ENCODE measurements at places on chromosomes 1 and 21.

GRCh38 chr1:230286890-230287269 lies 139.3 kb downstream of the PGBD5 start:
- no peak for DNase-seq

DNA sequence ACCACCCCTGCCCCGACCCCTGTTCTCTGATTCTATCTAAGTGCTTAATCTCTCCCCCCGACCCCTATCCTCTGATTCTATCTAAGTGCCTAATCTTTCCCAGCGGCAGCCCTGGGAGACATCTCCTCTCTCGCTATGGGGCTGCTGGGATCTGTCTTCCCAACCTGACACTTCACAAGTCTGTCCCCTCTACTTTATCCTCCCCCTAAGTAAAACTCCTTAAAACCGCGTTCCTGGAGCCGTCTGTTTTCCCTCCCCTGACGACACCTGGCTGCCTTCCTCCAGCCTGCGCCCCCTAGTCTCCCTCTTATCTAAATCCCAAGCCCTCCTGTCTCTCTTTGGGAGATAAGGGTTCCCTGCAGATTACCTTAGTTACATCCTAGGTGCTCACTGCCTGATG lies 30.5 kb downstream of the EPHB2 start:
- DNase-seq: no peak

GRCh38 chr1:201515062-201515750 lies 8.3 kb upstream of the CSRP1 start:
- DNase-seq: no peak

GRCh38 chr1:23614032-23614660 lies 54.8 kb upstream of the ID3 start:
- no peak for DNase-seq

GRCh38 chr1:199855580-199855979 lies 171.9 kb upstream of the NR5A2 start:
- no peak for DNase-seq

- DNase-seq: no peak
Observed at GRCh38 chr1:95132762-95133161, 15.6 kb downstream of the TLCD4 start.

GRCh38 chr1:29849038-29849750 lies 612.9 kb downstream of the PTPRU start:
- DNase-seq: peak; percentile 64

DNA sequence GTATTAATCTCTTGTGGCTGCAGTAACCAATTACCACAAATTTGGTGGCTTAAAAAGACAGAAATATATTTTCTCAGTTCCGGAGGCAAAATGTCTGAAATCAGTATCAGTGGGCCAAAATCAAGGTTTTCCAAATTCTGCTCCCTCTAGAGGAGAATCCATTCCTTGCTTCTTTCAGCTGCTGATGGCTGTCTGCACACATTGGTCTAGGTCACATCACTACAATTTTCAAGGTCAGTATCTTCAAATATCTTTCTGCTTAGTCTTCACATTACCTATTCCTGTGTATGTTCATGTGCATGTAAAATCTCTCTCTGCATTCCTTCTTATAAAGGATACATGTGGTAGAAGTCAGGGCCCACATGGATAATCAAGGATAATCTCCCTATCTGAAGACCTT lies 999.4 kb downstream of the KCNT2 start:
- no peak for DNase-seq

GRCh38 chr1:68904477-68904876 lies 407.6 kb upstream of the DEPDC1 start:
- DNase-seq: no peak

- DNase-seq: no peak
Observed at GRCh38 chr1:93728480-93729131, 47.0 kb upstream of the BCAR3 start.

DNA sequence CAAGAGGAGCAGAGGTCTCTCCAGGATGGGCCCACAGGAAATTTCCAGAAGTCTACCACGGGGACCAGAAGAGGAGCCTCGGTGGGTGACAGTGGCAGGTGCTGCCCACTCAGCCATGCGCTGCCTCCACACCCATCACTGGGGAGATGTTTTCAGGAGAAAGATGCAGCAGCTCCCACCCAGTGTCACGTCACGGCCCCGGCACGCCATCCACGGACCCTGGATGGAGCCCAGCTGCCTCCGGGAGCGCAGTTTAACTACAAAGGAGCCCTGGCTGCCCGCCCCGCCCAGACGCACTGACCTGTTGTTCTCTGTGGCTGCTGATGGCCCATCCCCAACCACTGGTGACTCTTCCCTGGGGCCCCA lies 6.8 kb downstream of the TSPEAR start:
- peak; percentile 81 for DNase-seq

- DNase-seq: peak; percentile 81
Observed at GRCh38 chr1:246776923-246777322, 52.7 kb downstream of the SCCPDH start.

- DNase-seq: no peak
Observed at GRCh38 chr1:170221031-170221430, 75.3 kb downstream of the NTMT2 start.

Data from mesenteric fat pad (tissue), 1 donor.